ENCODE measurements at places on chromosomes 1 and 21.
A peak's percentile ranks its signal among the peaks of the same experiment; 100 is the strongest.

DNA sequence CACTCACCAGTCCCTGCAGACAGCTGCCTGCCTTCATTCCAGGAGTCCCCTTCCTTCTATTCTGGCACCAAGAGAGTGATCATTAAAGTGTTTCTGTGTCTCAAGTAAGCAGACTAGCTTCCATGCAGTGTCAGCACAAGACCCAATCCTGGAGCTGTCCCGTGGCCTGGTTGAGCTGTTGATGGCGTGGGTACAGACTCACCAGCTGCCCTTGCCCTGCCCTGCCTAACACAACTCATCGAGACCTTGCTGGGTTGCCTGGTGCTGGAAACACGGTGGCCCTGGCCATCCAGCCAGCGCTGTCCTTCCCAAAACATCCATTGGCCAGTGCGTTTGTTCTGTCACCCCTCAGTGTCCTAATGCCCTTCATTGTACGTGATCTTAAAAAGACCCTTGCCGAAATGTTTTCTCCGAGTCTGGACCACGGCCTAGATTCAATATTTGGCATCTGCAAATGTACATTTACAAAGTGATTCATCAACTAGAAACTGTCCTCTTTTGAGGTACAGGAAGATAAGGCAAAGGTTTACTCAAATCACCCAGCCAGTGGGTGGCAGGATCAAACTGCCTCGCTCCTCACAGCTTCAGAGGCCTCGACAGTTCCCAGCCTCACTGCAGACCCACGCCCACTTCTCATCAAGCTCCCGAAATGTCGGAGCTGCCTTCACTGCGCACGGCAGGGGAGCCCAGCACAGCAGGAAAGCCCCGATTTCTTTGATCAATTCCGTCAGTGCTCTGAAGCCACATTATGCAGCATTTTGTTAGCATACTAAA is 494.2 kb downstream of the KIF26B start:
- DNase-seq, result no peak

DNA sequence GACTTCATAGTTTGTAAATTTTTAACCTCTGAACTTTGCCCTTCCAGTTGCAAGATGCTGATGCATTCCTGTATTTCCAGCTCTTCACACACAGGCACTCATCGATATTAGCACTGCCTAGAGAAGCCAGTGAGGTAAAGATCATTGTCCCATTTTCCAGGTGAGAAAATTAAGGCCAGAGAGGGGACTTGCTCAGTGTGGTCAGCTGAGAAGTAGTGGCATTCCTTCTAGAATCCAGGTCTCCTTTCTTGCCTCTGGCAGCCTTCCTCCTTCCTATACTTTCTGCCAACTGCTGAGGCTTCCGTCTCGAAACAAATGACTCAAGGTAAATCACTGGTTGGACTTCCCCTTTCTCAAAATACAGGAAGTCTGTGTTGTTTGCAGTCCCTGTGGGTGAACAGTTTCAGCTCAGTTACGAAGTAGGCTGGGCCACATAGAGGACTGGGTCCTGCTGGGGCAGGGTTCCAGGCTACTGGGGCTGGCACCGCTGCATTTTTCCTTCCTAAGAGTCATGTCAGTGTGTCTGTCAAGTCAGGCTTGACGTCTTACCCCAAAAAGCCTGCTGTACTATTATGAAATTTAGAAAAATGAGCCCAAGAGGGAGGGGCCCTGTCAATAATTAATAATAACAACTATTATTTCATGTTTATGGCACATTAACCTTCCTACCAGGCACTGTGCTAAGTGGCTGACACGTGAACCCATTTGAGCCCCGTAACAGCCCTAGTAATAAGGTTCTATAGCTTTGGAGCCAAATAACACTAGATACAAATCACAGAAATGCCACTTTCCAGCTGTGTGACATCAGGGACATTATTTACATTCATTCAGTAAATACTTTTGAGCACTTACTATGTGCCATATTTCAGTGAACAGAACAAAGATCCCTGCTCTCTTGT is 16.6 kb upstream of the RNF19B start:
- DNase-seq, result peak; percentile 84

DNA sequence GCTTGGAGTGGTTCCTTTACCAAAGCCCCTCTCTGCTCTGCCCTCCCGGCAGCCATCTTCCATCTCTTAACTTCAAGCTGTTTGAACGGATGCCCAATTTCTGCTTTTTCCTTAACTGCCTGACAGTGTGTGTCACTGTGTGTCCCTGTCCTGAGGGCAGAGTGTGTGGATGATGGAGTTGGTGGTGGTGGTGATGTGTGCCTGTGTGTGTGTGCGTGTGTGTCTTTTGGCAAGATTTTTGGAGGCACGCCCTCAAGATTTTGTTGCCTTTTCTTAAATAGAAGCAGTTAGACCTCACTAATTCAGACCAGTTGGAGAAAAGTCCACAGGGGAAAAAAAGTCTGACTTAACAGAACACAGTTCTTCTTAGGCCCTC is 30.3 kb downstream of the SERTAD4 start:
- no peak for DNase-seq

GRCh38 chr1:45840704-45841103 is 37.3 kb downstream of the MAST2 start:
- no peak for DNase-seq

DNA sequence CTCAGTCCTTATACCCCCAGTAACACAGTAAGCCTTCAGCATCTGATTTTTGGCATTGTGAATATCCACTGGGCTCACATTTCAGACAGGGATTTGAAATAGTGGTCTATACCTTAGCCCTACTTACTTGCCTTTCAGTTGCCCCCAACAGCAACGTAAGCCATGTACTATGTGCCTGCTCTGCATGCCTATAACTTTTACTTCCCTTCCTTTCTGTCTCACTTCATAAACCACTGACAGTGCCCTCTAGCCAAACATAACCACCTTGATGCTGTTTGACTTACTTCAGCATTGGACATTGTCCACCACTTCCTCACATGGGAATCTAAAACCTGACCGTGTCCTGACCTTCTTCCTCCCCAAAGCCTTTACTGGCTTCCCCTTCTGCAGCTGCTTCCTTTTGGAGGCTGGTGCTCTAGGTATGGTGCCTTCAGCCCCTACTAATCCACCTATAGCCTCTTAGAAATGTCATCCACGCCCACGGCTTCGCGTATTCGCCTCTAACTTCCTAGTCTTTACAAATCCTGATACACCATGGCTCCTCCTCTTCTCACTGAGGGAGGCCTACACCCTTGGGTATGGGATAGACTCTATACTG is 3.6 kb upstream of the ZNF672 start:
- DNase-seq, result peak; percentile 81

GRCh38 chr1:201346337-201346939 is 31.0 kb downstream of the TNNT2 start:
- no peak for DNase-seq

DNA sequence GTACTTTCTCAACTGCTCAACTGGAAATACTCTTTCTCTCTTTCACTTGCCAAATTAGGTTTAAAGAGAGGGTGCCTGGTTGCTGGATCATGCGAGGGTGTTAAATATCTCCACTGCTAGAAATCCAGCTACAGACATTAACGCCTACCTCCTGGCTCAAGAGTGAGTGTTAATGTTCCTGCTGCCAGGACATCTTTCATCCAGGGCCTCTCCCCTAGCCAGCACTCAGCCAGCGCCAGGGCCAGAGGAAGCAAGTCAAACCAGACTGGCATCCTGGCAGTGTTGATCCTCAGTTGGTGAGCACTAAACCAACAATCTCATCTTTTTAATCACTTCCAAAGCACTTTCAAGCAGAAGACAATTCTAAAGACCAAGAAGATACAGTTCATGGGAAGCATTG is 92.9 kb upstream of the BARHL2 start:
- no peak for DNase-seq

DNA sequence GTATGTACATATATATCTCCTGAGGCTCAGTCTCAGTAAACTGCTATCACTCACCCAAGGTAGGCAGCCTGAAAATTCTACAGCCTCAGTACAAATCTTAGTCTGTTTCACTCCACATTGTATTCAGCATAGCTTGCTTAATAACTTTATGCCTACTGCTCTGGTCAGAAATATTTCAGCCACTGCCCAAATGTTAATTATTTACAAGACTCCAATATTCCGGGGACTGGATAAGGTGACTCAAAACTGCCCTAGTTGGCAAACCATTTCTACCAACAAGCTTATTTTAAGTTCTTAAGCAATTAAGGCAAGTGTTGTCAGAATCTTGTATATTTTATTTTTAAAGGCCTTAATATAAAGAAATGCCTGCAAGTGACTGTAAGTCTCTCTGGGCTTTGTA is 114.8 kb downstream of the LRRIQ3 start:
- no peak for DNase-seq

GRCh38 chr1:192485692-192486436 is 89.7 kb upstream of the RGS1 start:
- no peak for DNase-seq

GRCh38 chr1:64453688-64454087 is 16.2 kb upstream of the CACHD1 start:
- no peak for DNase-seq

DNA sequence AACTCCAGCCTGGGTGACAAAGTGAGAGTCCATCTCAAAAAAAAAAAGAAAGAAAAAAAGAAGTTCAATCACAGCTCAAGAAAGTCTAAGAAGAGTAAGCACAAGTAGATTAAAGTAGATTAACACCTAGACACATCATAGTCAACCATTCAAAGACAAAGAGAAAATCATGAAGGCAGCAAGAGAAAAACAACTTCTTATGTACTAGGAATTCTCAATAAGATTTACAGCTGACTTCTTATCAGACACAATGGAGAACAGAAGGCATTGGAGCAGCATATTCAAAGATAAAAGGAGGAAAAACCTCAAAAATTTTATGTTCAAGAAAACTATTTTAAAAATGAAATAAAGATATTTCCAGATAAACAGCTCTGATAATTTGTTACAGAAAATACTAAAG is 147.3 kb downstream of the LBR start:
- DNase-seq, result no peak

DNA sequence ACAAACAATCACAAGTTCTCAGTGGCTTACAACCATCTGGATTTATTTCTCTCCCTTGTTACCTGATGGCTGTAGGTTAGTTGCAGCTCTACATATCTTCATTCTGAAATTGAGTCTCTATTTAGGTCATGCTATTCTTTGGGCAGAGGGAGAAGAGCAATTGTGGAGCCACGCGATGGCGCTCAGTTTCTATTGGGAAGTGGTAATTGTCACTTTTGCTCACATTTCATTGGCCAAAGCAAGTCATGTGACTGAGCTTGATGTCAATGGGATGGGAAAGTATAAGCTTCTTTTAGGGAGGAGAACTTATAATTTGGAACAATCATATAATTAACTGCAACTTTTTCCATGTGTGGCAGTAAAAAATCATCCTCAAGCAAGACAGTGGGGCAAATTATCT is 166.5 kb downstream of the LMO4 start:
- DNase-seq, result no peak
